Activated CD4-positive, CD25-positive, alpha-beta regulatory T cell (primary cell): ENCODE measurements at places on chromosomes 12 and 14.

- no peak for DNase-seq
These were observed 13.6 kb downstream of the TULP3 start for GRCh38 chr12:2904260-2904659.

- no peak for DNase-seq
These were observed 34.7 kb downstream of the CYP46A1 start for GRCh38 chr14:99718811-99719192.

DNA sequence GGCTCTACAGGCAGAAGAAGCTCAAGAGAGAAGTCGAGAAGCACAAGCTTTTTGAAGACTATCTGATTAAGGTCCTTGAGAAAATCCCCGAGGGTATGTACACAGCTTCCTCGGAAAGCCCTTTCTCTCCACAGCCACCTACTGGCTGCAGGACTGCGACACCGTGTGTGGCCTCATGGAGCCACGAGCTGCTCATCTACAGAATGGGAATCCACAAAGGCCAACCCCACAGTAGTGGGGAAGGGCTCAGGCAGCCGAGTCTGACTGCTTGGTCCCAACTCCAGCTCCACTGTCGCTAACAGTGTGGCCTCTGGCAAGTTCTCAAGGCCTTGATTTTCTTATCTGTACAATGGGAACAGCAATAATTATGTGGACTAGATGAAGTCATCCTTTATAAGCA, 2.5 kb downstream of the CCDC197 start:
- DNase-seq: no peak

DNA sequence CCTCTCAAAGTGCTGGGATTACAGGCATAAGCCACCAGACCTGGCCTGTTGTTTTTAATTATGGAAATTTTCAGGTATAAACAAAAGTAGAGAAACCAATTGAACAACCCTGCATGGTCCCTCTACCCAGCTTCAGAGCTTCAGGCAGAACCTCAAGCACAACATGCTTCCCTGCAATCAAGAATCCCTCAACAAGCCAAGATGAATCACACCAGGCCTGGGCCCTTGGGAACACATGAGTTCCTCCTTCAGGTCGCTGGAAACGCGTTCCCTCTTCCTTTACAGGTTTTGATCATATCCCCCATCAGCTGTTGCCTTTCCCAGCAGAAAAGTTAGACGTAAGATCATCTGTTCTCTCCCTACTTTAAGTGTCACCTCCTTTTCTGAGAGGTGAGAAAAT, 20.5 kb upstream of the CORO1C start:
- no peak for DNase-seq

DNA sequence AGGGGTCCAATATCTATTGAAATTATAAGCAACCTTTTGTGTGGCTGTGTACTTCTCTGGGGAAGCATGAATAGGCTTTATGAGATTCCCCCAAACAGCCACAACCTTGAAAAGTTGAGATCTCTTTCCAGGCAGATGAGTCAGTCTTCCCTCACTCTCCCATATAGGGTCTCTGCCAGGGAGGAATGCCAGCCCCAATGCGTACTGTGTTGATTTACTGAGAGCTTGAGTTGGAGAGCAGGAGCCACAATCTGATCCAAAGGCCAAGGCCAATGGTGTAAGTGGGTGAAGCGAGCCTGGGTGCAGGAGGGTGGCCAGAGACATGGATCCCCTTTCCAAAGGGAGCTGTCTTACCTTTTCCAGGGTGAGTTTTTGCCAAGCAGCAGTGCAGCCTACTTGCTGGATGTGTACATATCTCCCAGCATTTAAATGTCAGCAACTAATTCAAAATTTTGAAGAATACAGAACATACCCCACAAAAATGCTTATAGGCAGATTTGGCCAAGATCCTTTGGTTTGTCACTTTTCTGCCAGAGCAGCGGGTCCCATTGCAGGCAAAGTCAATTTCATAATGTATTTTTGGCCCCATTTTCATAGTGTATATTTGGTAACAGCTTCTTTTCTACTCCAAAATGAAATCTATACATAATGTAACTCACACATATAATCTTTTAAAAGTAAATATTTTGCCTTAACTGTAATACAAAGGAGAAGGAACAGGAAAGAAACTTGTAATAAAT, 88.2 kb downstream of the TBC1D30 start:
- no peak for DNase-seq

DNA sequence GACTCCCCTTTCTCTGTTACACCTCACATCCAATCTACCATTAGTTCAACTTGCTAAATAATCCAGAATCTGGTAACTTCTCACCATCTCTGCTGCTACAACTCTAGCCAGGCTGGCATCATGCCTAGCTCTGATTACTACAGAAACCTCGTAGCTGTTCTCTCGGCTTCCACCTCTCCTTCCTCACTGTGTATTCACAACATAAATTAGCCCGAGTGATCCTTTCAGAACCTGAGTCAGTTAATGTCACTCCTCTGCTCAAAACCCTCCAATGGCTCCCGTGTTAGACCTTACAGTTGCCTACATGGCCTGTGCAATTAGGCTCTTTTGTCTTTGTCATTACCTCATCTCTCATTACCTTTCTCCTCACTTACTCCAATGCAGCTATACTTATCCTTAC, 139.4 kb downstream of the PDE3A start:
- DNase-seq: no peak

DNA sequence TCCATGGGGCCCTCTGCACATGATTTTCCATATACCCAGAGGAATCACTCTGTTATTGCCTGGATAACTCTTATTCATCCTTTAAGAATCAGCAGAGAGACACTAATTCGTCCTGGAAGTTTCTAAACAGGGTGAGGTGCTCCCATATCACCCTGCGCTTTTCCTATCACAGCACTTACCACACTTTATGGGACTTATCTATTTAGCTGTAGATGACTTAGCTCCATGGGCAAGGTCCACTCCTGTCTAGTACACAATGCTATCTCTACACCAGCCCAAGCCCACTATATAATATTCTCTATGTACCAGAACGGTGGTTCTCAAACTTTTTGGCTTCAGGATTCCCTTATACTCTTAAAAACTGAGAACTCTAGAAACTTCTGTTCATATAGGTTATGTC, 111.7 kb downstream of the EFCAB11 start:
- DNase-seq: no peak

GRCh38 chr14:99758872-99759545, 34.2 kb upstream of the EML1 start:
- DNase-seq: no peak
